Sigmoid colon (tissue), 7 donors: ENCODE measurements at places on chromosomes 11 and 22. TPM values are rescaled to one million over a fixed set of nuclear protein-coding genes. Genes with fewer than 3 reads are reported as not detected.

CALCB gene
- 0.33 TPM for total RNA-seq

CCDC85B gene
- 64.8 TPM for total RNA-seq

APOA5 gene
- not detected for total RNA-seq

DNA sequence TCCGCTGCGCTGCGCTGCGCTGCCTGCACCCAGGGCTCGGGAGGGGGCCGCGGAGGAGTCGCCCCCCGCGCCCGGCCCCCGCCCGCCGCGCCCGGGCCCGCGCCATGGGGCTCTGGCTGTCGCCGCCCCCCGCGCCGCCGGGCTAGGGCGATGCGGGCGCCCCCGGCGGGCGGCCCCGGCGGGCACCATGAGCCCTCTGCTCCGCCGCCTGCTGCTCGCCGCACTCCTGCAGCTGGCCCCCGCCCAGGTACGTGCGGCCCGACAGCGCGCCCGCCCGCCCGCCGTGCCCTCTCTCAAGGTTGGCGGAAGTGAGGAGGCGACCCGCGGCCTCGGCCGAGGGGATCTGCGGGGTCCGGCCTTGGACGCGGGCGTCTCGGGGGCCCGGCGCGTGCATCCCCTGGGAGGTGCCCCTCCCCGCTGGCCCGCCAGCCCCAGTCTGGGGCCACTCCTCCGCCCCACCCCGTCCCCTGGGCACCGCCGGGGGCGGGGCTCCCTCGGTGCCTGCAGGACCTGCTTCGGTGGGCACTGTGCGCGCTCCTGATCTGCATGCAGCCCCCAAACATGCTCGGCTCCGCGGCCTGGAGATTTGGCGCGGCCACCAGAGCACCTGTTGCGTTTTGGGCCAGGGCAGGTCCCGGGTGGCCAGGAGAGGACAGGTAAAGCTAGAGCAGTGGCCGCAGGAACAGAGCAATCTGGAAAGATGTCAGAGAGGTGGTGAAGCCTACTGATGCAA, 429 bp downstream of the VEGFB start:
- peaks cover 32% of the 10 kb centered on the region for H3K4me1 ChIP-seq
- no peaks in the 10 kb centered on the region for H3K27me3 ChIP-seq
- DNase-seq: no peak
- peaks cover 3% of the 10 kb centered on the region for H3K36me3 ChIP-seq
- peak overlapping the region; percentile 85 for H3K4me3 ChIP-seq

DNA sequence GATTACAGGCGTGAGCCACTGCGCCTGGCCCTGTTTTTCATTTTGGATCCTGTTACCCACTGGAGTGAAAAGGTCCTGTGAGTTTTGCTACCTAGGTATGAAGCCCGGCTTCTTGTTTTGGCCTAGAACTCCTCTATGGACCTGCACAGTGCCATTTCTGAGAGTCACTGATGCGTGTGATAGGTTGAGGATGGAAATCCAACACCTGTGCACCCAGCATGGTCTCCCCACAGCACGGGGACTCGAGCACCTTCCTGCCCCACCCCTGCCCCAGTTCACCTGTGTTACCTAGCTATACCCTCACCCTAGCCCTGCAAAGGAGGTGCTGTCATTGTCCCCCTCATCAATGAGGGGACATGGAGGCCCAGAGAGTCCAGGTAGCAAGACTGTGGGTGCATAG, 5.1 kb downstream of the FBLN1 start:
- no peak for DNase-seq
- H3K4me1 ChIP-seq: peaks cover 38% of the 10 kb centered on the region
- peak overlapping the region; percentile 82 for H3K27ac ChIP-seq
- no peaks in the 10 kb centered on the region for H3K36me3 ChIP-seq

- H3K4me1 ChIP-seq: no peaks in the 10 kb centered on the region
- DNase-seq: no peak
- no peak overlapping the region for H3K27ac ChIP-seq
- H3K36me3 ChIP-seq: no peaks in the 10 kb centered on the region
- no peaks in the 10 kb centered on the region for H3K27me3 ChIP-seq
- no peak overlapping the region for H3K4me3 ChIP-seq
Measured at GRCh38 chr22:32328306-32329201, 29.1 kb upstream of the RFPL3 start.

- H3K4me3 ChIP-seq: no peak overlapping the region
- DNase-seq: no peak
- no peak overlapping the region for H3K27ac ChIP-seq
- no peaks in the 10 kb centered on the region for H3K4me1 ChIP-seq
Measured at GRCh38 chr11:92391808-92392207, 167.2 kb downstream of the FAT3 start.

DNA sequence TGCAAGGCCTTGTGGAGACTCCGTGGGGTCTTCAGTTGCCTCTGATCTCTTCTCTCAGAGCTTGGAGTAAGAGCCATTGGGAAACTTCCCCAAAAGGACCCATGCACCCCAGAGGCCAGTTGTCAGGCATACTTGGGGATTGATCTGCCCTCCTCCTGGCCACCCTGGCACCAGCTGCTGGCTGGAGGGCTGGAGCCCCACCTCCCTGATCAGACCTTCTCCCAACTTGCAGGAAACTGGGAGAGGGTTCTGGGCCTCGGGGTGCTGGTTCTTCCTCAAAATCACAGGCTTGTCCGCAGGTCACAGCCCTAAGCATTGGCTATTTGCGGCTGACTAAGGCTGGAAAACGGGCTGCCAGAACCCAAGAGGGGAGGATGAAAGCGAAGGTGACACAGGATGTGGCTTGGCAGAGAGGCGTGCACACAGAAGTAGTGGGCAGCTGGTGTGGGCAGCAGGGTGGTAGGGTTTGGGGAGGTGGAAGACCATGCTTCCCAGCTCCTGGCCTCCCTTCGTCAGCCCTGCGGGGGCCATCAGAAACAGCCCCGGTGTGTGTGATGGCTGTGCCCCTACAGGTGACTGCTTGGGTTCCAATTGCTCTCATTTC, 1.3 kb upstream of the DGKZ start:
- H3K4me3 ChIP-seq: peak overlapping the region; percentile 40
- peaks cover 21% of the 10 kb centered on the region for H3K4me1 ChIP-seq
- peak overlapping the region; percentile 56 for H3K27ac ChIP-seq
- H3K36me3 ChIP-seq: no peaks in the 10 kb centered on the region
- no peaks in the 10 kb centered on the region for H3K27me3 ChIP-seq
- DNase-seq: no peak

- H3K4me1 ChIP-seq: no peaks in the 10 kb centered on the region
- DNase-seq: no peak
- H3K27ac ChIP-seq: no peak overlapping the region
- H3K4me3 ChIP-seq: no peak overlapping the region
- peaks cover 20% of the 10 kb centered on the region for H3K36me3 ChIP-seq
Measured at GRCh38 chr11:103368145-103368544, 258.9 kb downstream of the DYNC2H1 start.

DNA sequence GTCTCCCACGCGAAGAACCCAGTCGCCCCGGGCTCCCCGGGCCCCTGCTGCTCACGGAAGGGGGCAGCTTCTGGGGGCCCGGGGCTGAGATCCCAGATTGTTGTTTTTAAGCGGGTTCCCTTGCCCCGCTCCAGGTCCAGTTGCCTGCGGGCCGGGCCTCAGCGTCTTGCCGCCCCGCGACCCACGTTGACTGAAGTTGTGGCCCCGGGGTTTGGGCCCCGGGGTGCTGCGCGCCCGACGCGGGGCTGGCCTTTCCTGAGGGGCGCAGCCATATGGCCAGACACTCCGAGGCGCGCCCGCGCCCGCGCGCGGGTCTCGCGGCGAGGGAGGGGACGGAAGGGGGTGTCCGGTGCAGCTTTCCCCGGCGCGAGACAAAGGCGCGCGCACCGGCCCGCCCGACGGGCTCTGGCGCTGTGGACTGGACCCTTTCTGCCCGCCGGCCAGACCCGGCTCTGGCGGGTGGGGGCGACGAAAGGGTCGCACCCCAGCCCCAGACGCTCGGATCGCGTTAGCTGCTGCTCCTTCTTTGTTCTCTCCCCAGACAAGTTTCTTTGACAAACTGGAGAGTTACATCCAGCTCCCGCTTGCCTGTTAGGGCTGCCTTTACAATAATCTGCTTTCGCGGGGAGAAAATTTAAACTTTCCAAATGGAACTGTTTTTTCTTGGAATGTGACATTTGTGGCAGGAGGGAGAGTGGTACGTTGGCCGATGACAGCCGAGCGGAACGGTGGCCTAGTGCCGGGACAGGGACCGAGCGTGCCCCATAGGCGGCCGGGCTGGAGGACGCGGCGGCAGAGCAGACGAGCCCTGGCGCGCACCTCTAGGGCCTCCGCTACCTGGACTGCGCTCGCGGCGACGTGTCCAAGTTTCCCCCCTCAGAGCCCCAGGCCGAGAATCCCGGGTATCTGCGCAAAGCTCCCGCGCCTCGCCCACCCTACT, 716 bp downstream of the AMOTL1 start:
- H3K36me3 ChIP-seq: no peaks in the 10 kb centered on the region

DNA sequence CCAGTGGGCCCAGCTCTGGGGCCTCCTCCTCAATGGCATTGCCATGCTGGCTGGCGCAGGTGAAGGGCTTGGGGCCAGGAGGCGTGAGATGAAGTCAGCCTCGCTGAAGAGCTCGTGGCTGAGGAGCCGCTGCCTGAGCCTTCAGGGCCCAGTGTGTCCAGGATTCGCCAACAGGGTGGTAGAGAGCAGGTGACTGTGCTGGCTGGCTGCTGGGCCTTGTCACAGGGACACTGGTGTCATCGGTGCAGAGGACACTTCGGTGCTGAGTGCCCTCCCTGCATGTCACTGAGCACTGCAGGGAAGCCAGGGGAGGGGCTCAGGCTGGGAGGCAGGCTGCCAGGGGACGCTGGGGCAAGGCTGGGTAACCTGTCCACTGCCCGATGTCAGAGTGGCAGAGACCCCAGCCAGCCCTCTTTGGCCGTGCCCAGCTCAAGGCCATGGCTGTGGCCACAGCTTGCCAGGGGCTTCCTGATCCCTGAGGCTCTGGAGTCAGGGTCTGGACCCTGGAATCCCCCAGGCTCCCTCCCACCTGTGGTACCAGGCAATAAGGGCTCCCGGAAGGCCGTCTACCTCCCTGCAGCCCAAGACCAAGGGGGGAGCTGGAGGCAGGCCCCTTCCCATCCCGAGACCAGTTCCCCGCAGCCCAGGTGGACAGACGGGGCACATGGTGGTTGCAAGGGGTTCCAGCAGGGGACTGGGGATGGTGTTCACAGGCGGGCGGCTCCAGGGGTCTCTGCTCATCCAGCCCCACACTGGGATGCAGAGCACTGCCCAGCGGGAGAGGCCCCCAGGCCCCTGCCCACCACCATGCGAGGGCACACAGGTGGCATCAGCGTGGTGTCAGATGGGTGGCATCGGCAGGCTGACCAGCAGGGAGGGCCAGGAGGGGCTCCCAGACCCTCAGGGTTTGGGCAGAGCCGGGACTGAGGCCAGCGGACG, 63.9 kb downstream of the ARFGAP3 start:
- H3K27me3 ChIP-seq: no peaks in the 10 kb centered on the region
- peaks cover 35% of the 10 kb centered on the region for H3K36me3 ChIP-seq
- no peaks in the 10 kb centered on the region for H3K4me1 ChIP-seq
- no peak overlapping the region for H3K4me3 ChIP-seq
- peak; percentile 66 for DNase-seq
- no peak overlapping the region for H3K27ac ChIP-seq
